Globus pallidus (tissue), 1 donor: ENCODE measurements at places on chromosomes 1 and 21.

DNA sequence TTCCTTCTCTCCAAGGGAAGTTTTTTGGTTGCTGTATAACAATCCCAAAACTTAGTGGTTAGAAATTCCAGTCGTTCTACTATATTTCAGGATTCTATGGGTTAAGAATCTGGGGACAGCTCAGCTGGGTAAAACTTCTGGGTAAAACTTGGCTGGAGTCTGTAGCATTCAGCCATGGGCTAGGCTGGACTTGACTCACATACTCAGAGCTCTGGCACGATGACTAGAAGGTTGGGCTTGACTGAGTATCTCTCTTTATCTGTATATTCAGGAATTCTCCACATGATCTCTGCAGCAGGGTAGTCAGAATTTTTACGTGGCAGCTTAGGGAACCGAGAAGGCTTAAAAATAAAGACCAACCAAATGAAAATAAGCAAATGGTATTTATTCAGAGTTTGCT lies 28.2 kb upstream of the HRNR start:
- DNase-seq: no peak

GRCh38 chr21:34728479-34728878 lies 59.7 kb downstream of the CLIC6 start:
- no peak for DNase-seq

GRCh38 chr1:172270605-172271004 lies 149.9 kb upstream of the C1orf105 start:
- no peak for DNase-seq

DNA sequence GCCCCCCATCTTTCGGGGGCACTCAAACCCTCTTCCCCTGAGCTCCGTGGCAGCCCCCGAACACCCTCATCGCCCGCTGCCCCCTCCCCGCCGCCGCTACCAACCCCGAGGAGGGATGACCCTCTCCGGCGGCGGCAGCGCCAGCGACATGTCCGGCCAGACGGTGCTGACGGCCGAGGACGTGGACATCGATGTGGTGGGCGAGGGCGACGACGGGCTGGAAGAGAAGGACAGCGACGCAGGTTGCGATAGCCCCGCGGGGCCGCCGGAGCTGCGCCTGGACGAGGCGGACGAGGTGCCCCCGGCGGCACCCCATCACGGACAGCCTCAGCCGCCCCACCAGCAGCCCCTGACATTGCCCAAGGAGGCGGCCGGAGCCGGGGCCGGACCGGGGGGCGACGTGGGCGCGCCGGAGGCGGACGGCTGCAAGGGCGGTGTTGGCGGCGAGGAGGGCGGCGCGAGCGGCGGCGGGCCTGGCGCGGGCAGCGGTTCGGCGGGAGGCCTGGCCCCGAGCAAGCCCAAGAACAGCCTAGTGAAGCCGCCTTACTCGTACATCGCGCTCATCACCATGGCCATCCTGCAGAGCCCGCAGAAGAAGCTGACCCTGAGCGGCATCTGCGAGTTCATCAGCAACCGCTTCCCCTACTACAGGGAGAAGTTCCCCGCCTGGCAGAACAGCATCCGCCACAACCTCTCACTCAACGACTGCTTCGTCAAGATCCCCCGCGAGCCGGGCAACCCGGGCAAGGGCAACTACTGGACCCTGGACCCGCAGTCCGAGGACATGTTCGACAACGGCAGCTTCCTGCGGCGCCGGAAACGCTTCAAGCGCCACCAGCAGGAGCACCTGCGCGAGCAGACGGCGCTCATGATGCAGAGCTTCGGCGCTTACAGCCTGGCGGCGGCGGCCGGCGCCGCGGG lies 837 bp downstream of the FOXD3 start:
- no peak for DNase-seq

DNA sequence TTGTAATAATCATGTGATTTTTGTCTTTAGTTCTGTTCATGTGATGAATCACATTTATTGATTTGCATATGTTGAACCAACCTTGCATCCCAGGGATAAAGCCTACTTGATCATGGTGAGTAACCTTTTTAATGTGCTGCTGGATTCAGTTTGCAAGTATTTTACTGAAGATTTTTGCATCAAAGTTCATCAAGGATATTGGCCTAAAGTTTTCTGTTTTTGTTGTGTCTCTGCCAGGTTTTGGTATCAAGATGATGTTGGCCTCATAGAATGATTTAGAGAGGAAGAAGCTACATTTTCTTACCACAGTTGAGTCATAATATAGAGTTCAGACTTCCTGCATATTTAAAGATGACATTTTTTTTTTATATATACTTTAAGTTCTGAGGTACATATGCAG lies 455.9 kb downstream of the PLPP3 start:
- DNase-seq: no peak

GRCh38 chr1:151613282-151613780 lies 1.5 kb downstream of the SNX27 start:
- no peak for DNase-seq

DNA sequence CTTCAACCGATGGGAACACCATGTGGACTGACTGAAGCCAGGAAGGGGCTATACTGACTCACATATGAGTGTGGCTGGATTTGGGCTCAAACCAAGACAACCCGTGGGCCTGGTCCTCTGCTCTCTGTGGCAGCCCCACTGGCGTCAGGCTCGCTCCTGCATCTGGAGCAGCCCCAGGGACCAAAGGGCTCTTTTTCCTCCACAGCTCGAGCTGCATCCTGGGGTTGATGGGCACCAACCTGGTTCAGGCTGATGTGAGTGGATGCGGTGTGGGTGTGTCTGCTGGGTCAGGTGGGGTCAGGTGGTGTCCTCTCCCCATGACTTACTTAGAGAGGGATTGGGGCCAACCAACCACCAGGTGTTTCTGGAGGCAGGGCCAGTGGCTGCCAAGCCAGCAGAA lies 303.0 kb upstream of the AJAP1 start:
- no peak for DNase-seq

DNA sequence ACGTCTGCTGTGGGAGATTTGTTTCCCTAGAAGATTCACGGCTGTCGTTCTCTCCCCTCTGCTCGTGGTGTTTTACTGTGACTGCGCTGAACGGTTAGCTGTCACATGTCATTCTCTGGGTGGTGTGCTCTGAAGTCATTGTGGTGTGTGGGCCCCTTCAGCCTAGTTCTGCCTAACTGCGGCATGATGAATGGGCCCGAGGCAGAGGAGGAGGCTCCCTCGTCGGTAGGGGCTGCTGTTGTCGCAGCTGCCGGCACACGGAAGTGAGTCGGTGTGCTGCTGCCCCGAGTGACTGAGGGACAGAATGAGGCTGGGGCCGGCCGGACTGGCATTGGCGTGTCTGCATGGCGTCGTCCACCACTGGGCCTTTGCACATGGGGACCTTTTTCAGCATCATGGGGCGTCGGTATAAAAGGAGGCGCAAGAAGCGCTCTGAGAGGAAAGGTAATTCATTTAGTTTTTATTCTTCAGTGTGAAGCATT lies 77.9 kb downstream of the ADARB1 start:
- DNase-seq: peak; percentile 37

DNA sequence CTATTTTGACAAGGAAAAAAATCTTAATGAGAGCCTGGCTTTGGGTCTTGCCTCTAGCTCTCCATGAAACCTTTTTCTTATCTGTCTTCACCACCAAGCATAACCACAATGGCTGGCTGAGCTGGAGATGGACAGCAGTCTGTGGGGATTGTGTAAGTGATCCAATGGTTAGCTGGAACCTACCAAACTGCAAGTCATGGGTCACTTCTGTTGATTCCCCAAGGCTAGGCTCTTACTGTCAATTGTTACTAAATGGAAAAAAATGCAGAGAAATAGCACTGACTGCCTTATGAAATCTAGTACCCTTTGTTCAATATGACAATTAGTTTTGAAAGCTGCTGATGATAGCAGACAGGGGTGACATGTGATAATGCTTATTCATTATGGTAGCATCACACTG lies 359.0 kb downstream of the ST6GALNAC3 start:
- DNase-seq: no peak

DNA sequence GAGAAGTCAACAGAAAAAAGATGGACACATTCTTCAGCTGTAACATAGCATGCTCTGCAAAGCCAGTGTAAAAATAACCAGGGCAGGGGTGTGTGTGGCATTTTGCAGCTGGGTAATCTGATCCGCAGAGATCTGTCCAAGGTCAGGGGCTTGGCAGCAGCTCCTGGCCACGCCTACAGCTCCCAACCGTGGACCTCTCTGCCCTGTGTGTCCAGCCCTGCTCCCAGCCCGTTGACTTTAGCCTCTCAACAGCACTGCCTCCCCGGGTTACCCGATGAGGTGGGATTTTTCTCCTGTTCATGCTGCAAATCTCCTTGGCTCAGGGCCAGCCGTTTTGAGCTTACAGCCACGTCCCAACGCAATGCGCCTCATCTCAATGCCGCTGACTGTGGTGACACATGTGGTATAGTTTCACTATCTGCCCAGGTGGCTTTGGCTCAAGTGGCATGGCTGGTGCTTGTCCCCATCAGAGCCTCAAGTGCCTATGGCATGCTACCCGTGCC lies 68.1 kb downstream of the VWA5B1 start:
- no peak for DNase-seq

- peak; percentile 77 for DNase-seq
Observed at GRCh38 chr1:201649761-201650622, 111.1 kb downstream of the NAV1 start.

GRCh38 chr1:84836145-84836544 lies 56.9 kb downstream of the LPAR3 start:
- no peak for DNase-seq

- DNase-seq: peak; percentile 42
Observed at GRCh38 chr21:45409466-45410150, 4.6 kb downstream of the COL18A1 start.

GRCh38 chr1:167127236-167127635 lies 33.4 kb downstream of the STYXL2 start:
- no peak for DNase-seq

DNA sequence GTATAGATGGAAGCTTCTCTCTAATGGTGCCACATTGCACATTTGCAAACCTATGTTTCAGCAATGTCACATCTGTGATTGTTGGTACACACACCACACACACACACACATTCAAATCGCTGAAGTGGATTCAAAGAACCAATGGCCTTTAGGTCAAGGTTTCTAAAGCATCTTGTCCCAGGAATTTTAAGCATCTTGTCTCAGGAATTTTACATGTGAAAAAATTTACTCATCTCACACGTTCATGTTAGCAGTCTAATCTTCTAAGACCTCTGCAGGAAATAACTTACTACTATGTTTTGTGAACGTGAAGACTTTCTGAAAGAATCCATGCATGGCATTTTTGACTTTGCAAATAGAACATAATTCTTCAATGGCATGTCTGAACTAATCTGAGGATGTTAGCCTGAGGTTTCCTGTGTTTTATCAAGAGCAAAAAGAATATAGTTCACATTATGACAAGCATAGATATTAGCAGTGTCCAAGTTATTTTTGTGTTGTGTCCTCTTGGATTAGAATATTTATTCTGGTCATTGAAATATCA lies 125.1 kb downstream of the CYYR1 start:
- DNase-seq: no peak

GRCh38 chr1:218344814-218345672 lies at the start of gene TGFB2:
Gene TGFB2, plus strand, starts transcription at chr1:218345336. Its CDS starts 1,366 bp downstream, at chr1:218346702.
- DNase-seq: peak; percentile 56

GRCh38 chr21:42784896-42785451 lies 94.4 kb downstream of the WDR4 start:
- DNase-seq: no peak

GRCh38 chr1:235858766-235859165 lies 7.9 kb downstream of the LYST start:
- no peak for DNase-seq

DNA sequence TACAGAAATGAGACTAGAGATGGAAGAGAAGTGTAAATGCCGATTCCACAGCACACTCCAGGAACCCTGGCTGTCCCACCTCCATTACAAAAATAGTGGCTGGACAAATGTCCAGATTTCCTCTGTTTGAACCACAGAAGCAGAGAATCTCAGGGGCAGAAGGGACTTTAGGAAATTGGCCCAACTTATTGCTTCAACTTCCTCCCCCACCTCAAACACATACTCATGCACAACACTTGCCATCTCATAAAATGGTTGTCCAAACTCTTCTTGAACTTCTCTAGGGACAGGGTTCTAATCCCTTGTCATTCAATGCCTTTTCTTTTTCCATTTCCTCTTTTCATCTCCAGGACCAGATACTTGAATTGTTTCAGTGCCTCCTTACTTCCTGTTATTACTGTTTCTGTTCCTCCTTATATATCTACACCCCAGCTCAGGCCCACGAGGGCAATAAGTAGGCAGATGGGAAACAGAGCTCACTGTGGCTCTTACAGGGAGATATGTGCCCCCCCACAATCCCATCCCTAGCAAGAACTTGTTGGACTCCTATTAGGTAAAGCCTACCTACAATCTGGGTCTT lies 8.5 kb upstream of the B4GALT3 start:
- no peak for DNase-seq

- no peak for DNase-seq
Observed at GRCh38 chr1:226643611-226644540, 95.2 kb downstream of the ITPKB start.

GRCh38 chr1:183495420-183495819 lies 23.1 kb downstream of the SMG7 start:
- DNase-seq: no peak

GRCh38 chr1:161779393-161779792 lies 13.3 kb downstream of the ATF6 start:
- no peak for DNase-seq

- peak; percentile 75 for DNase-seq
Observed at GRCh38 chr1:2212532-2213491, 15.3 kb upstream of the SKI start.

DNA sequence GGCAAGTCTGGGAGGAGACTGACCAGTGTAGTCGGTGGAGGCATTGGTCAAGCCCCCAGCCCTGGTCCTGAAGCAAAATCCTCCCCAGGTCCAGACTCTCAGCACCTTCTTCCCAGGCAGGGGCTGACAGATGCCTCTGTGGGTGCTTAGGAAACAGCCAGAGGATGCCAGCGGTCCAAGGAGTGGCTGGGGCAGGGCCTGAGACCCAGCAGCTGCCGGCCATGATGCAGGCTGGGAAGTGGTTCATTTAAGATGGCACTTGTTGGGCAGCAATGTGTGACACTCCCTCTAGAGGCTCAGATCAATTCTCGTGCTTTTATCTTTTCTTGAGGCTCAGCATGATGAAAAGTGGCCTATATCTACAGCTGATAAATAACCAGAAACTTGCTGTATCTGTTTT lies 165.0 kb upstream of the VAMP3 start:
- DNase-seq: no peak

DNA sequence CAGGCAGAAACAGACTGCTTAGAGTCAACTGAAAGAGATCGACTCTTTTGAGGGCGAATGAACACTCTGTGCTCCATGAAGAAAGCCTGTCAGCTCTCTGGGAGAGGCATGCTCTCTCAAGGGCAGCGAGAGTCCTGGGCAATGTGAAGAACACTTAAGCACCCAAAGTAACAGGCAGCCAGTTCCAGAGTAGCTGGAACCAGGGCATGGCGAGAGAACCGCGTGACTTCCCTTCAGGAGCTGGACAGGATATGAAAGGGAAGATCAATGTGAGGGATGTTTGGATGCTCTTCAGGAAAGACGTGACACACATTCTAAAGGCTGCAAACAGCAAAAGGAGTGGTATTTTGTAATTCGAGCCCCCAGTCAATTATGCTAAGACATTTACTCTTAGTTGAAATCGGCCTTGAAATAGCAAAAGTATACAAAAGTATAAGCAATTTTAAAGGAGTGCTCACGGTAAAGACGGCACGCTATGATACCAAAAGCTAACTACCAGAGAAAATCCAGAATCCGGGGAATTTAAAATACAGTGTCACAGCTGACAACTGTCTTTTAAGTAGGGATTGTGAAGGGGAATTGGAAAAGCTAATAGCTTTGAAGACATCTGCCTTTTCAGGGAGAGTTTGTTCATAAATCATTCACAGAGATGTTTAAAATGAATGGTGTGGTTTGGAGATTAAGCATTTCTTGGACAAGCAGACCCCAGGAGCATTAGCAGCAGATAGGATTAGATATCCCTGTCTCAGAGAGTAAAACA lies 20.8 kb downstream of the ADAMTS5 start:
- DNase-seq: peak; percentile 40

- DNase-seq: no peak
Observed at GRCh38 chr1:29342983-29343382, 106.7 kb downstream of the PTPRU start.
